ENCODE measurements at places on chromosomes 13 and 19.

- no peak for DNase-seq
Observed at GRCh38 chr19:45391346-45391745, 13.5 kb downstream of the PPP1R13L start.

- no peak for DNase-seq
Observed at GRCh38 chr19:17530586-17530985, 19.1 kb downstream of the PGLS start.

GRCh38 chr13:30567072-30567471, 50.6 kb upstream of the USPL1 start:
- no peak for DNase-seq

- peak; percentile 20 for DNase-seq
Observed at GRCh38 chr19:14661372-14661924, 13.2 kb downstream of the ADGRE3 start.

DNA sequence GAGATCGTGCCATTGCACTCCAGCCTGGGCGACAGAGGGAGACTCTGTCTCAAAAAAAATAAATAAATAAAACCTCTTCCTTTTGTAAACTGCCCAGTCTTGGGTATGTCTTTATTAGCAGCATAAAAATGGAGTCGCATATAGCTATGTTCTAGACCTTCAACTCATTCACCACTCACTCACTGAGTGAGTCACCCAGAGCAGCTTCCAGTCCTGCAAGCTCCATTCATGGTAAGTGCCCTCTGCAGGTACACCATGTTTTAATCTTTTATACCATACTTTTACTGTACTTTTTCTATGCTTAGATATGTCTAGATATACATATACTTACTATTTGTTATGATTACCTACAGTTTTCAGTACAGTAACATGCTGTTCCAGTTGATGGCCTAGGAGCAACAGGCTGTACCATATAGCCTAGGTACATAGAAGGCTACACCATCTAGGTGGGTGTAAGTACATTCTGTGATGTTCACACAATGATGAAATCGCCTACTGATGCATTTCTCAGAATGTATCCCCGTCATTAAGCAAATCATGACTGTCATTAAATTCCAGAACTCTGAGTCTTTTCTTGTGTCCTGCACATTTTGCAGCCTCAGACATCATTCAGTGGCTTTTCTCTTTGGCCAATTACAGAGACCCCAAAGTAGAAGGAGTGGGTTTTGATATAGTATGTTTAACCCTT, 13.7 kb upstream of the FARP1 start:
- no peak for DNase-seq

DNA sequence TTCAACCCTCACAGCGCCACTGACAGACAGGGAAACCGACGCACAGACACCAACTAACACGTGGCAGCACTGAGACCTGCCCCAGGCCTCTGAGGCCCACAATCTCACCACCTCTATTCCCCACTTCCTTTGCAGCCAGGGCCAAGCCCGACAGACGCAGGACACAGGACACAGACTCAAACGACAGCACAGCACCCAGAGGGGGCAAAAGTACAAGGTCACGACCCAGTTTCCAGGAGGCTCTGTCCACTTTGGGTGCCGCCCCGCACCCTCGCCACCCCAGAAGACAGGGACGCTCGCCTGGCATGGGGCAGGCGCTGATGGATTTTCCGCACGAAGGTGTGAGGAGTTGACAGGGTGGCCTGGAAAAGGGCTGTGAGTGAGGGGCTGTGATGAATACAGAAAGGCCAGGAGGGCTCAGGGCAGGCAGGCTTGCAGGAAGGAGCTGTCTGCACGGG, 48.8 kb downstream of the MLLT1 start:
- no peak for DNase-seq

DNA sequence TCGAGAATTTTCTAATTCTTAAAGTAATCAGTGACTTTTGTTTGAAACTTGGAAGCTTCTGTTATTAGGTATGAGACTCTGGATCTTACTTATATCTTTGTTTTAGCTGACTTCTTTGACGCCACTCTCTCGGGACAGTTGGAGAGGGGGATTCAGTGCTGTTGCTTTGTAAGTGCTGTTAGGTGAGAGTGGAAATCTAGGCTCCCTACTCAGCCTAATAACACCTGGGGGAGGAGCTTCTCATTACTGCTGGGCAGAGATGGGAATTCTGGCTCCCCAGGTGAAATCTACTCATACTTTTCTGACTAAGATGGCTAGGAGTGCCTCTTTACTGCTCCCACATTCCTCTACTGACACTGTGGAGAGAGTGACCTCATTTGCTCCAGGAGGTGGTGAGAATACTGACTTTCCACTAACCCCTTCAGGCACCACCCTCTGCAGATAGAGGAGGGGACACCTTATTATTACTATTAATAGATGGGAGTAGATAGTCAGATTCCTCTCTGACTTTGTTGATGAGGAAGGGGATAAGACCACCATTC, 324.9 kb upstream of the SPRY2 start:
- no peak for DNase-seq

DNA sequence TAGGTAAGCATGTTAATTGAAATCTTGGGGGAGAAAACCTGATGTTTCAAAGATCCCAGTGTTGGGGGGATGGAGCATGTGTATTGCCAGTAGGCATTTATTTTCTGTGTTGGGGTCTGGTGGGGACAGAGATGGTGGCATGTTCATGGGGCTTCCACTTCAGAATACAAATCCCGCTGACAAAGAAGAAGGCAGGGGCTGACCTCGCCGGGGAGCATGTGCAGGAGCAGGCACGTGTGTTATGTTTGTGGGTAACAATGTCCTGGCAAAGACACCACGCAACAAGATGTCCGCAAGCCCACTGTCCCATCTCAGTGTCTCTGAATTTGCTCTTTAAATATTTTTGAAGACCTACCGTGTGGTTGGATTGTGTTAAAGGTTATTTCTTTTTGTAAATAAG, 164.5 kb downstream of the TEX29 start:
- DNase-seq, result no peak

- no peak for DNase-seq
Observed at GRCh38 chr19:50562329-50562728, 5.9 kb downstream of the LRRC4B start.

- no peak for DNase-seq
Observed at GRCh38 chr13:44458313-44458975, 84.8 kb downstream of the SERP2 start.

GRCh38 chr13:33229446-33230177, 55.9 kb downstream of the STARD13 start:
- DNase-seq, result no peak

DNA sequence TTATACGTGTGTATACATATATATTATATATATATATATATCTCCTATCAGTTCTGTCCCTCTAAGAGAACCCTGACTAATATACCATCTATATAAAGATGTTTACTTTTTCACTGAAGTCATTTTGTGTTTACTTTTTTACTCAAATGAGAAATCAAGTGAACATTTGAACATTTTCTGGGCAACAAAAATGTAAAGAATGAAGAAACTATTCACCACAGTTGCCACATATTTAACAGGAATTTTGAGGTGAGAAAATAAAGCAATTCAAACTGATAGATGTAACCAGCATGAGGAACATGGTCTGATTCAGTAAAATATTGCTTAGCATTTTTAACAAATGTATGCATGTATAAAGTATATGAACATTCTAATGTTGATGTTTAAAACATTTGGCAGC, 299.2 kb upstream of the KLHL1 start:
- DNase-seq, result no peak

DNA sequence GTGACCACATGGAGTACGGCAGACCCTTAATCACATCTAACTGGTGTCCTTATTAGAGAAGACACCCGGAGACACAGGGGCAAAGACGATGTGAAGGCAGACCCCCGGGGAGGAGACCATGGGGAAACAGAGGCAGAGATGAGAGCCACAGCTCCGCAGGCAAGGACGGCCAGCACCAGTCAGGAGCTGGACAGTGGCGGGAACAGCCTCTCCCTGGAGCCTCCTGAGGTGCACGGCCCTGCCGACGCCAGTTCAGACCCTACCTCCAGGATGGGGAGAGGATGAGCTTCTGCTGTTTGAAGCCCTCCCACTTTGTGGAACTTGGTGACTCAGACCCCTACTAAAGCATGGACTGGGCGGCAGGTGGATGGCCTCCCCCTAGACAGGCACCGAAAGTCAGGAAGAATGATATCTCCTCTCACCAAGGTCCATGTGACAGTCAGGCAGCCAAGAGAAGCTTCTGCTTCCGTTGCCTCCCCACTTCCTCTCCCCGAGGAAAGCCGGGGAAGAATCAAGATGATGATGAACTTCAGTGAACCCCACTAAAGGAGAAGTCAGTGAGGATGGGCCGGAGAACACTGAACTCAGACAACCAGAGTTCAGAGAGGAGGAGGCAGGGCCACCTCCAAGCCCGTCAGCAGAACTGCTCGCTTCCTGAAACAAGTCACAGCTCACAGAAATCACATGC, 25.4 kb downstream of the RAB20 start:
- DNase-seq, result peak; percentile 78

DNA sequence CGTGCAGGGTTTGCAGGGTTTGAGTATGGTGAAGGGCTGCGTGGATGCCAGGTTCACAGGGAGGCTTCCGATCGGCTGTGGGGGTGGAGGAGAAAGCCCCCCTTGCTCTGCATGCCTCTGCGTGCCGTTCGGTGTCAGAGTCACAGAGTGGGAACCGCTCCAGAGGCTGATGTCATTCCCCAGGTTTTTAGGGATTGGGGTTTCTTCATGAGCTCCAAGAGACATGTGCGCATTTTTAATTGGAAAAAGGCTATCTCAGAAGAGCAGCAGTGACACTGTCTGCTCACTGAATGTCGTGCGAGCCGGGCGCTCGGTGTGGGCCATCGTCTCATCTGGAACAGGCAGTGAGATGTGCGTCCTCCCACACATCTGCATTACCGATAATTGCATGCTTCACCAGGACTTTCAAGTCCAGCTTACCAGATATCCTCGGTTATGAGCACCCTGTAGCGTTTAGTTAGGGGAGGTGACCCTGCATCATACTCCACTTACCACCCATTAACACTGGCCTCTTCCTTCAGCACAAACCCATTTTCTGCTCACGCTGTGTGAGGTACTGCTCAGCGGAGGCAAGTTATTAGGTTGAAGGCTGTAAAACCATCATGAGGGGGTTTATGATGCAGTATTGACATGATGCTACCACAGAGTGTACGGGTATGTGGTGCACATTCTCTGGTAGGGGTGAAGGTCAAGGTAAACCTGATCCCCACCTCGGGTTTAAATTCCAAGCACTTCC, 1.7 kb downstream of the MCF2L start:
- no peak for DNase-seq

DNA sequence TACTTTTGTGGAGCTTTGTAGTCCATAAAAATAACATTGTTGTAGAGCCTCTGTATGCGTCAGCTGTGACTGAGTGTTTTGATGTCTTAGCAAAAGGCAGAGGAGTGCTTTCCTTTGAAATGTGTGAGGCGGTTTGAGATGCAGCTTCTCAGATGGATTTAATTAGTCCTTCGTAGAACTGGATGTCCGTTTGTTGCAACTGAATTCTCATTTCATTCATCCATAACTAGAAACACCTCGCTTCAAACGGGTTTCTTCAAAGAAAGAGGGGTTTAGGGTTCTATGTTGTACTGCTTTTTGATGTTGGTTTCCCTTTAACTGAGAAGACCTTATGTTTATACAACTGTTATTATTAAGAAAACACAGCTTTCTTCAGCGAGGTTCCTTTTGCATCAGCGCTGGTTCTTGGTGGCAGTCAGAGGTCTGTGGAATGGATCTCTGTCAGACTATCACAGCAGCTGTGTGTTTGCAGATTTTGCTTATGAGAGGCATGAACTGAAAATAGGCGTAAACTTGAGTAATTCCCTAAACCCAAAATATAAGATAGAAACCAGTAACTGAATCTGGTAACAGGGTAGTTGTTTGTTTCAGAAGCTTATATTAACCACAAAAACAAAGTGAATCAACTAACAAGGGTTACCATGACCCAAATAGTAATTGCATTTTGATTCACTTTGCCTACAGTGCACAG, 194.4 kb downstream of the GGACT start:
- DNase-seq, result no peak

DNA sequence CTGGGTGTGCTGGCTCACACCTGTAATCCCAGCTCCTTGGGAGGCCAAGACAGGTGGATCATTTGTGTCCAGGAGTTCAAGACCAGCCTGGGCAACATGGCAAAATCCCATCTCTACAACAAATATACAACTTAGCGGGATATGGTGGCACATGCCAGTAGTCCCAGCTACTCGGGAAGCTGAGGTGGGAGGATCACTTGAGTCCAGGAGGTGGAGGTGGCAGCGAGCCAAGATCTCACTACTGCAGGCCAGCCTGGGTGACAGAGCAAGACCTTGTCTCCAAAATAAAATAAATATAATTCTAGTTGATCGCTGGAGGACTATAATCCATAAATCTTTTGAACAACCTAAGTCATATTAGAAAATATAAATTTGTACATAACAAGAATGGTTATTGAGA, 1061.5 kb upstream of the PCDH9 start:
- DNase-seq, result no peak

DNA sequence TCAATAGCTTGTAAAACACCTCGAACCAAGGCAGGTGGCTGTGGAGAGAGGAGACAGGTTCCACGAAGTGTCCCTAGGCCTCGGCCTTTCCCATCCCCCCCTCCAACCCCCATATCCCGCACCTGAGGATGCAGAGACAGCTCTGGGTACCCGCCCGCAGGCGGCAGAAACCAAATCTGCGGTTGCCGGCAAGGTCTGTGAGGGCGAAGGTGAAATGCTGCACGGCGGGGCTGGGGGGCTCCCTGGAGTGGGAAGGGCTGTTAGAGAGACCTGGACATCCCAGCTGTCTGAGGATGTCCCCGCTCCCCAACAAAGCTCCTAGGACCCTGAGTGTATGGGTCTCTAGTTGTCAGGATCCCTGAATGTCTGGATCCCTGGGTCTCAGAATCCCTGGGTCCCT, 2.8 kb downstream of the DENND1C start:
- DNase-seq, result no peak

DNA sequence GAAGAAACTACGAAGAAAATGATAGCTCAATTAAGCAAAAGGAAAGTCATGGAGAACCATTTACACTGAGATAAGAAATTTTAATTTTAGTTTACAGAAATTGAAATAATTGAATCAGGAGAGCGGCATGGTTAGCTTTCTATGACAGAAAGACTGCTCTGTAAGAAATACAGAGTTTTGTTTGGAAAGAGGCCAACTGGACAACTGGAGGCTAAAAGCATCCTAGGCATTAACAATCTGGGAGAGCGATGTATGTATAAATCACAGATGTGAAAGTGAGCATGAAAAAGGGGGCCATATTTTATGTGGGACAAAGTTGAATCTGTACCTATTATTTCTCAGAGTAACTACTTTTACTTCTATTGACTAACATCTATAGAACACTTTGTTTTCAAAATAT, 1608.8 kb upstream of the PCDH20 start:
- no peak for DNase-seq

Data from CD4-positive, alpha-beta T cell treated with Interferon gamma for 1 hour (primary cell).